ENCODE measurements at places on chromosomes 13 and 19.
A peak's percentile ranks its signal among the peaks of the same experiment; 100 is the strongest.

DNA sequence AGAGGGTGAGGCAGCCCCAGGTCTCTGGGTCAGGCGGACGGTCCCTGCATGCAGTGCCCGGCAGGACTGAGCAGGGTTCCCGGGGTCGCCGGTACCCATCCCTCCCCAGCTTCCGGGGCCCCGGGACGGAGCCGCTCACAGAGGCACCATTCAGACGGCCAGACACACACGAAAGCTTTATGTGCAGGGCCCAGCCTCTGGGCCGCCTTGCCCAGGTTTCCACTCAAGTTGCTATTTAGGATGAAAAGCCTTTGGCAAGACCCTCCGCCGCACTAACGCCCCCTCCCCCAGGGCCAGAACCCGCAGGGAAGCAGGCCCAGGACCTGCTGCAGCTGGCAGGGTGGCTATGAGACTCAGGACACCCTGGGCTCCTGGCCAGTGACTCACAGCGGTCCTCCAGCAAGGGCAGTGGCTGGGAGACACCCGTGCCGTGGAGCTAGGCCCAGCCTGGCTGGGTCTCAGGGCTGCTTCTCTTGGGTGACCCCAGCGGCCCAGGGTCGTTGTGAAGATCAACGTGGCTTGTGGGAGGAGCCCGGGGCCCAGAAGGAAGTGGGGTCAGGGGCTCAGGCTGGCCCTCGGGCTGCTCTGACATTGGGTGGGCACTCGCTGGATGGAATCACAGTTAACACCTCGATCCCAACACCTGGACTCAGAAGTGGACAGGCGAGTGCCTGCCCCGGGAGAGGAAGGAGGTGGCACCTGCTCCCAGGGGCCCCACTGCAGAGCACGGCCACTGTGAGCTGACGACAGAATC lies 4.8 kb downstream of the C19orf25 start:
- DNase-seq = no peak

DNA sequence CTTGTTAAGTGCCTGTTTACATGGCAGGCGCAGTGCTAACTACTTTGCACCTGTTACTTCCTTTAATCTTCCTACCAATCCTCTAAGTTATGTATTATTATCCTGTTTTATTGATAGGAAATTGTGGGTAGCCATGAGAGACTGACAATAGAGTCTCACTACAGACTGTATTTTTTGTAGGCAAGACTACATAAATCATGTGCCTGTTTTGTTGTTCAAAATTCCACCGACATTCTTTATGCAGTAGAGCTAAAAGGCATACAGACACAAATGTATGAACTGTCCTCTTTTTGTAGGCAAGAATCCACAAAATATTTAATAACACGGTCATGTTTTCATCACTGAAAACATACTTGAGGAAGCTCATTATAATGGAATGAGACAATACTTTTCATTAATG lies 205.5 kb downstream of the NALCN start:
- no peak for DNase-seq

- DNase-seq = peak; percentile 82
Observed at GRCh38 chr13:75415694-75416093, 66.3 kb downstream of the TBC1D4 start.

- no peak for DNase-seq
Observed at GRCh38 chr13:41389580-41389979, 67.8 kb upstream of the RGCC start.

DNA sequence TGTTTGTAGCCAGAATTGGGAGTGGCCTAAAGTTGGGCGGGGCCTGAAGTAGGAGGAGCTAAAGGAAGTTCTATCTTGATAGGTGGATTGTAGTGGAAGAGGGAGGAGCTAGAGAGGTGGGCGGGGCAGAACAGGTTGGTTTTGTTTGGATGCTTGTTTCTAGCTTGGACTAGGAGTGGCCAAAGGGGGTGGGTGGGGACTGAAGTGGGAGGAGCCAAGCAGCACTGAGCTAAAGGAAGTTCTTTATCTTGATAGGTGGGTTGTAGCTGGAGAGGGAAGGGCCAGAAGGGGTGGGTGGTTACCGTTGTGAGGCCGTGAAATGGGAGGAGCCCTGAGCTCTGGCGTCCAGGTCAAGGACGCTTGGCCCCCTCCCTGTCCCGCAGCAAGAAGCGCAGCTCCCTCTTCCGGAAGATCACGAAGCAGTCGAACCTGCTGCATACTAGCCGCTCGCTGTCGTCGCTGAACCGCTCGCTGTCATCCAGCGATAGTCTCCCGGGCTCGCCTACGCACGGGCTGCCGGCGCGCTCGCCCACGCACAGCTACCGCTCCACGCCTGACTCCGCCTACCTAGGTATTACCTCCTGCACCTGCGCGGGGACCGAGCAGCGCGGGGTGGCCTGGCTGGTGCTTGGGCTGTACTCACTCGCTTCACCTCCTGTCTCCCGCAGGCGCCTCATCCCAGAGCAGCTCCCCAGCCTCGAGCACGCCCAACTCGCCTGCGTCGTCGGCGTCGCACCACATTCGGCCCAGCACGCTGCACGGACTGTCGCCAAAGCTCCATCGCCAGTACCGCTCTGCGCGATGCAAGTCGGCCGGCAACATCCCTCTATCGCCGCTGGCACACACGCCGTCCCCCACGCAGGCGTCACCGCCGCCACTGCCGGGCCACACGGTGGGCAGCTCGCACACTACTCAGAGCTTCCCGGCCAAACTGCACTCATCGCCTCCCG lies 8.0 kb downstream of the DNASE2 start:
- DNase-seq = no peak

DNA sequence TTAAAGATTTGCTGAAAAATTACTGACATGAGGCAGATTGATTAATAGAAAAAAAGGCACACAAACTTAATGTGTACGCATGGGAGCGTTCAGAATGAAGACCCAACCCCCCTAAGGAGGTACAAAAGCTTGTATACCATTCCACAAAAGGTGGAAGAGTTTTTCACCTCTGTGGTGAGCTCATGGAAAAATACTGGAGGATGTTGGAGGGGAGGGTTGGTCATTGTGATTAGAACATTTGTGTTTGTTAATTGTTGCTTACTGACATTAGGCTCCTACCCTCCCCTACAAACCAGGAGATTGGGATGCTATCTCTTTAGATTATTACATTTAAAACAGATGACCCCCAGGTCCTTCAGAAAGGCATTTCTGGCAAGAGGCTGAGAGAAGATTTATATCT lies 1973.3 kb downstream of the OLFM4 start:
- no peak for DNase-seq

DNA sequence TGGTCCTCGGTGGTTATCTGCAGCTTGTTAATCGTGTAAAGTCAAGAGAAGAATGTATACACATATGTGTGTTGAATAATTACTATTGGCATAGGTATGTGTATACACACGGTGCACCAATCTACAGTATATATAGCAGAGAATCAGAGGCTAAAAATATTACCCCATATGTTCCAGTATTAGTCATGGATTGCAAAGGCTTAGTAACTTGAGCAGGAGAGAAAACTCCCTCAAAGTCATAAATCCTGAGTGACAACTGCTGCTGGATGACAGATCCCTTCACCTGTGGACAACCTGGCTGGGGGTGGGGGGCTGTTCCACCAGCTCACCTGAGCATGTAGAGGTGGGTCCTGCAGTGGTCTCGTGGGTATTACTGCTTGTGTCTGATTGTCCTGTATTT lies 185.0 kb downstream of the ZNF536 start:
- DNase-seq = no peak

DNA sequence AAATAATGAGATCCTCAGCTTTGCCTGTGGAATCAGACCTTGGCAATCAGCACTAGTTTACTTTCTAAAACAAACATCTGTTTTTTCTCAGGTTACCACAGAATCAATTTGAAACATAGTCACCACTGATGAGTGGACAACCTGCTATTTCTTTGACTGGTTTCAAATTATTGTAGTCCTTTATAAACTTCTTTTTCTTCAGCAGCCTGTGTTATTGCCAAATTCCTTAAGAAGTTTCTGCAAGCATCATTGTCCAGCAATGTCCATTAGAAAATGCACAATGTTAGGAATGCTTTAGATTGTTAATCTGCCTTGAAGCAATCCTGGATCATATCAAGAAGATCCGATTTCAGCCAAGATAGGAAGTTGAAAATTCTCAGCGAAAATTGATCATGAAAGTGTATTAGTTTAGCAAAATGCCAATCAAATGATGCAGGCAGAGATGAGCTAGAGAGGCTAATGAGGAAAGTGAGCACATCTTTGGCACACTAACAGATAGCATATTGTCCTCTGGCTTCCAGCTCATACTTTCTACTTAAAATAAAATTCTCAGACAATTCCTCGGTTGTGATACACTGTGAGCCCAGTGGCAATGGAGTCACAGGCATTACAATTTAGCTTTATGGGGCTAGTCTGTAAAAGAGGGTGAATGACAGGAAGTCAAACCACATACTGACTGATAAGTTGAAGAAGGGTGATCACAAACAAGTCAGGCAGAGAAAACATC lies 270.6 kb downstream of the SLITRK6 start:
- DNase-seq = no peak

- peak; percentile 31 for DNase-seq
Observed at GRCh38 chr19:55418185-55418584, 10.6 kb upstream of the UBE2S start.

DNA sequence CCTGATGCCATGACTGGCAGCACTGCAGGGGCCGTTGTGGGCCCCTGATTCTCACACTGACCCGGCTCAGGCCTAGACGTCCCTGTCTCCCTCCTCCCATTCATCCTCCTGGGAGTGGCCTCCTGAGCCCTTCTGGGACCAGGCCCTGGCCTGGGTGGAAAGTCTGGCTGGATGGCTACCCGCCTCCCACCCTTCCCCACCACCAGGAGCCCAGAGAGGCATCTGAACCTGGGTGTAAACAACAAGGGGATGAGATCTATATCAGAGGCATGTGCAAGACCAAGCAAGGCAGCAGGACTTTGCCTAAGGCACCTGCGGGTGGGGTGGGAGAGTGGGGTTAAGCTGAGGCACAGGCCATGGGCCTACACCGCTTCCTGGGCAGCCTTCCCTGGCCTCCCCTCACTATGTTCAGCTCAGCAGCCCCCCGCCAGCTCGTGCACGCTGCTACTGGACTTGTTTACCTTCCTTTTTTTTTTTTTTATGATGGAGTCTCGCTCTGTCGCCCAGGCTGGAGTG lies 22.0 kb upstream of the ASPDH start:
- no peak for DNase-seq

- DNase-seq = no peak
Observed at GRCh38 chr19:55305983-55306562, 19.1 kb downstream of the TMEM150B start.

GRCh38 chr13:70027551-70027950 lies 80.1 kb upstream of the ATXN8OS start:
- no peak for DNase-seq

DNA sequence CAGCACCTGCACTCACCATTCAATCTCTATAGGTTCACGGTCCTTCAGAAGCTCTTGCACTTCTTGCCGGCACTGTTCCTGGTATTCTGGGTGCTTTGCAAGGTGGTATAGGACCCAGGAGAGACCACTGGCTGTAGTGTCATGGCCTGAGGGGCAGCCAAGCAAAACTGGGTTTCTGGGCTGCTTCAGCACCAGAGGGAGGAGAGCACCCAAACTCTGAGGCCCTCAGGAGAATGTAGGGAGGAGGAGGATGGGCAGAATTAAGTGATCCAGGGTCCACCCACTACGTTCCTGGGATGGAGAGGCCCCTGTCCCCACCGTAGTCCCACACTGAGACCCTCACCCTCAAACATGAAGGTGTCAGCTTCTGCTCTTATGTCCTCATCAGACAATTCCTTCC lies 12.3 kb downstream of the CYP4F11 start:
- DNase-seq = no peak
